Muscle of arm (tissue), 14 donors: ENCODE measurements at places on chromosomes 1 and 21. TPM values are rescaled to one million over a fixed set of nuclear protein-coding genes. Genes with fewer than 3 reads are reported as not detected.

The NBPF20 gene
- polyA plus RNA-seq: 2.9 TPM

The SEMA4A gene
- 6.2 TPM for polyA plus RNA-seq

The TRIM67 gene
- polyA plus RNA-seq: 0.05 TPM

The CD53 gene
- 8.4 TPM for polyA plus RNA-seq

The RGSL1 gene
- polyA plus RNA-seq: not detected

The NOS1AP gene
- 0.54 TPM for polyA plus RNA-seq

DNA sequence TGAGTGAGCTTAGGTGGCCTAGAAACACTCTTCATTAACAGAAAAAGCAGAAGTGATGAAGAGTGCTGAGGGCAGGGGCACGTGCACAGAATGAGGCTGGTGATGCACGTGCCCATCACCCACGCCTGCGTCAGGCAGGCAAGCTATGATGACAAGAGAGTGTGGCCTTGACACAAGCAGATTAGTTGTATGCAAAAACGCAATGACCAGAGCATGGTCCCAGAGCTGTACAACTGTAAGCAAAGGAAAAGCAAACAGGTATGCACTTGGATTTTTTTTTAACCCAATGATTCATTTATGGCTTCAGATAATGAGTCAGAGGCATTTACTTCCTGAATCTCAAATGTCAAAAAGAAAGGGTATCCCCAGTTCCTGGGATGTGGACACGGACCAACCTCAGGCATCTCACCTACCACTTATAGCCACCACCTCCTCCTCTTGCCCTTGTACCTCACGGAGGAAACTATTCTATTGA, 9.1 kb upstream of the TMEM61 start:
- DNase-seq: no peak

DNA sequence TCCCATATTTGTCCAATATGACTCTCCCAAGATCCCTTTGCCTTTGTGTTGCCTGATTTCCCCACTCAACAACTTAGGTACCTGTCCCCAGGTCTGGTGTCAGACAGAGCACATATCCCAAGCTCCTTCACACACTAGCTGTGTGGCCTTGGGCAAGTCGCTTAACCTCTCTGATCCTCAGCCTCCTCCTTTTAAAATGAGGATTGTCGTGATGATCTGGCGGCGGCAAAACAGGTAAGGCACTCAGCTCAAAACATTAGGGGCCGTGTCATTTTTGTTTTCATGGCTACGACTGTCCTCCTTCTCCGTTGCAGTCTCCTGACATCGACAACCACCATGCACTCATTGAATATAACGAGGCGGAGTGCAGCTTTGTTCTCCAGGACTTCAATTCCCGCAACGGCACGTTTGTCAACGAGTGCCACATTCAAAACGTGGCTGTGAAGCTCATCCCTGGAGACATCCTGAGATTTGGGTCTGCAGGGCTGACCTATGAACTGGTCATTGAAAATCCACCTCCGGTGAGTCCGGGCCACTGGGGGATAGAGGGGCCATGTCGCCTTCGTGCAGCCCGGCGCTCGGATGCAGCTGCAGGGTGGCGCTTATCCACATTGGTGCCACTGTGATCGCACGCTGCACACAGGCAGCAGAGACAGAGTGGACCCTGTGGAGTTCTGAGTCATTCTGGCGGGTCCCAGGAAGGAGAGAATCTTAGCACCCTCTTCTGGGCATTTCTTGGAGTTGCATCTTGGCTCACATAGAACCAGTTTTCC, 25.2 kb downstream of the FHAD1 start:
- DNase-seq: peak; percentile 71

- no peak for DNase-seq
Measured at GRCh38 chr1:229192853-229193252, 78.1 kb upstream of the RAB4A start.

- no peak for DNase-seq
Measured at GRCh38 chr1:84089465-84089864, 54.6 kb upstream of the PRKACB start.

GRCh38 chr1:45953934-45954847, 150.8 kb downstream of the MAST2 start:
- DNase-seq: peak; percentile 16

- no peak for DNase-seq
Measured at GRCh38 chr1:169122976-169123375, 16.5 kb downstream of the ATP1B1 start.

- DNase-seq: no peak
Measured at GRCh38 chr1:164040754-164041153, 518.2 kb upstream of the PBX1 start.

DNA sequence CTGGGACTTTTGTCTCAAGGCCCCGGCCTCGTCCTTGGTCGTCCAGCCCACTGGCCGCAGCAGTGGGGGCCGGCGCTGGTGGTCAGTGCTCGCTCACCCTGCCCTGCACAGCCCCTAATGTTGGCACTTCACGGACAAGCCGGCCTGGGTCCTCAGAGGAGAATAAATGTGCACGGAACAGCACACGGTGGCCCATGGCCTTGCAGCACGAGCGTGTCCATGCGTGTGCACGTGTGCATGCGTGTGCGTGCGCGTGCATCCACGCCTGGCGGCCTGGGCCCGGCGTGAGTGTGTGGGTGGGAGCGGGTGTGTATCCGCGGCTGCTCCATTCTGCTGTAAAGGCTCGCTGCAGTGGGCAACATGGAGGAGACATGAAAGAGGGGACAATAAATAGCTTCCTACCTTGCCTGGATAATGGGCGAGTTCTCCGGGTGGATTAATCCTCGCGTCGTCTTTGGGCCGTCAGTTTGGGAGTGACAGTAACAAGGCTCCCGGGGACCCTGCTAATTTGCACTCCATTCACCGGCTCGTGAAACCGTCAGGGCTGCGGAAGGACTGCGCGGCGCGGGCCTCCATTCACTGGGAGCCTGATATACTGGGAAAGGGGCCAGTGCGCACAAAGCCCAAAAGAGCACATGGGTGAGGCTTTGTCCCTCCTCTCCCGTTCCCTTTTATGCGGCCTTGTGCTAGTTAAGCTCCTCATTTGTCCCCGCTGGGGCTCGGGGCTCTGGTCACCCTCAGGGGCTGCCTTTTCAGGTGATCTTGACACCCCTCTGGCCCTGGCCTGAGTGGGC, 142.8 kb downstream of the PRDM16 start:
- DNase-seq: no peak

GRCh38 chr21:45295576-45296365, 8.1 kb upstream of the POFUT2 start:
- DNase-seq: no peak

- no peak for DNase-seq
Measured at GRCh38 chr1:152426731-152427130, 12.7 kb upstream of the CRNN start.

- peak; percentile 60 for DNase-seq
Measured at GRCh38 chr1:167720965-167721616, 691 bp upstream of the MPZL1 start.

- DNase-seq: no peak
Measured at GRCh38 chr1:227777646-227778045, 37.8 kb upstream of the PRSS38 start.

GRCh38 chr1:106526650-106527049, 529.8 kb upstream of the PRMT6 start:
- no peak for DNase-seq

GRCh38 chr1:151720125-151720524, 1.2 kb upstream of the RIIAD1 start:
- DNase-seq: no peak

- no peak for DNase-seq
Measured at GRCh38 chr1:33273406-33273805, 17.1 kb downstream of the ZNF362 start.
